GM03348 (cell line): ENCODE measurements at places on chromosomes 7 and 10.

- DNase-seq: no peak
Measured at GRCh38 chr10:33093362-33093761, 135.3 kb upstream of the ITGB1 start.

GRCh38 chr7:76405738-76406137 is 3.8 kb downstream of the SSC4D start:
- no peak for DNase-seq

GRCh38 chr10:23325132-23325531 is 19.5 kb downstream of the C10orf67 start:
- no peak for DNase-seq

- peak; percentile 28 for DNase-seq
Measured at GRCh38 chr7:68980011-68980410, 618.3 kb upstream of the AUTS2 start.

DNA sequence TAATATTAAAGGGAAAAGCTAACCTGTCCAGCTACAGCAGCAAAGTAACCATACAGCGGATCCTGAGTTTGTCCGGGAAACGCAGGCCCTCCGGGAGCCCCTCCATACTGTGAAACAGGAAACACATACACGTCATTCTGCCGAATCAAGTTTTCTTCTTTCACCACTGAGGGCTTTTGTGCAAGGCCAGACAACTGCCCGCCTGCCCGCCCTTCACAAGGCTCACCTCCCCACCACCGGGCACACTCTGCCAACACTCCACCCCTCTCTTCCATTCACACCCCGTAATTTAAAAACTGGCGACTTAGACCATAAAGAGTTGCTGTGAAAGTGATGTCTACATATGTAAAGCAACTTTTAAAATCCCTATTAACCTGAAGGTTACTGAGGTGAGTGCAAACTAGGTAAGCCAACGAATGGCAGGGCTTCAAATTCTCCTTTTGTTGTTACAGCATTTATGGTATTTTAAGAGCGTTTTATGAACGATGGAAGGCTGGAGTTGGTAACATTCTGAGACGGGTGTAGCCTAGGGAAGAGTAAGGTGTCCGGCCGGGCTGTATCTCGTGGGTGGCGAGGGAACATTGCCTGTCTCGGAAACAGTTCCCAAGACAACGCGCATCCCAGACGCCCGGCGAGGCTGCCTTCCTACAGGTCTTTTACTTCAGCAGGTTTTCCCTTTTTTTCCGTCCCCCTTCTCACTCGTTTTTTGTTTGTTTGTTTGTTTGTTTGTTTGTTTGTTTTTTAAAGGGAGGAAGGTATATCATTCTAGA is 817 bp downstream of the SRI start:
- DNase-seq: peak; percentile 57

DNA sequence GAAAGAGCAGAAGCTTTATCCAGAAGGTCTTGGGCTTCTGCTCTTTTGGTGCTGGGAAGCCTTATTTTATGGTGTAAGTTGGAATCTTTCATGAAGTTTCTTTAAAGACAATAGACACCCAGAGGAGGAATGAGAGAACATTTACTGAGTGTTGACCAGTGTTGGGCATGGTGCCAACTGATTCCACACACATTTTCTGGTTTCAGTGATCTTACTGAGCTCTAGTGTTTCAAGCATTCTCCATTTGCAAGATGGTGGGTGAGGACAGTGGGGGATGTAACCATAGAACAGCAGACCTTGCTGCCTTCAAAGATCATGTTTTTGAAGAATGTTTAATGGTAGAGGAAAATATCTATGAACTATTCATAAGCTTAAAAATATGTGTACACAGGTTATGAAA is 114.6 kb downstream of the LRMDA start:
- no peak for DNase-seq

GRCh38 chr10:102635377-102635776 is 8.9 kb upstream of the TRIM8 start:
- no peak for DNase-seq

DNA sequence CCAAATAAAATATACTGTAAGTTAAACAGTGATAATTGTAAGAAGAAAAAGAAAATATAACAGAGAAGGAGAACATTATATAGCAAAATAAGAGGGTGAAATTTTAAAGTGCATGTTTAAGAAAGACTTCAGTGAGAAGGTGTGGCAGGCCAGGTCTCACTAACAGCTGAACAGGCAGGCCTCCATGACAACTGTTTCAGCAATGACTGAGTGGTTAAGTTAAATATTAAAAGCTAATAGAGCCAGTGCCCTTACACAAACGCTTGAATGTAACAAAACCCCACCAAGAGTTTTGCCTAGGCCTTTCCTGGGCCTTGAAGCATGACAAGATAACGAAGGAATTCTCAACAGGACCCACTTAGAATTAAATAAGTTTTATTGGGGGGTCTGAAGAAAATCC is 32.6 kb downstream of the CFAP43 start:
- DNase-seq: no peak

- no peak for DNase-seq
Measured at GRCh38 chr7:129315960-129316359, 91.1 kb downstream of the AHCYL2 start.

- DNase-seq: no peak
Measured at GRCh38 chr10:119159332-119159731, 6.2 kb downstream of the SFXN4 start.

GRCh38 chr7:132738254-132738653 is 162.0 kb upstream of the PLXNA4 start:
- peak; percentile 86 for DNase-seq
